ENCODE measurements at places on chromosomes 12 and 14.

- no peaks in the 10 kb centered on the region for H3K36me3 ChIP-seq
- no peak overlapping the region for H3K4me3 ChIP-seq
- no peak for DNase-seq
These were observed 88.3 kb downstream of the DICER1 start for GRCh38 chr14:95069018-95069417.

DNA sequence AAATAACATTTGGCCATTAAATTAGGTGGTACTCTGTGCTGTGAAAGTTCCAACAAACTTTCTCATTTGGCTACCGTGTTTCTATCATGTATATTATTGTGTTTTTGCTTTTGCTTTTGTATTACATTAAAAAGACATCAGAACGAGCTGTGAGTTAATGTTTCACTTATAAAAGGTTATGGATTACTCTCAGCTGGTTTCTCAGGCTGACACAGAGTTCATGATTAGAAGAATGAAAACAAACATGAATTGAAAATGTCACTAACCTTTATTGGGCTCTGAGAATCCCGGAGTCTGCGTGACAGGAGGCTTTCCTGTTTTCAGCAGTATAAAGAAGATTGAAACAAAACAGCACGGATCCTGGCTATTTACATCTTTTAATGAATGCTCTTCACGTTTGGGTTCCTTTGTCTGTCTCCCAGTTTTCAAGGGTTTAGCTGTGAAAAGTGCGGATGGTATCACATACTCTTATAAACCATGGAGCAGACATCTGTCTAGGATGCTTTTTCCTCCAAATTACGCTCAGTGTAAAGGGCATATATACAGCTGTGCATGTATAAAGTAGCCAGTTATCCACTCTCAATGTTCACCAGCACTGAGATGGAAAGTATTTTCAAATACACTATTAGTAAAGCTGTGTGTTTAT lies 153.6 kb downstream of the PTCSC3 start:
- no peaks in the 10 kb centered on the region for H3K27me3 ChIP-seq
- no peak overlapping the region for H3K4me3 ChIP-seq
- H3K36me3 ChIP-seq: no peaks in the 10 kb centered on the region
- no peak for DNase-seq
- no peaks in the 10 kb centered on the region for H3K4me1 ChIP-seq

GRCh38 chr14:88940671-88941070 lies 116.2 kb downstream of the TTC8 start:
- H3K4me3 ChIP-seq: no peak overlapping the region
- no peak for DNase-seq
- no peaks in the 10 kb centered on the region for H3K36me3 ChIP-seq
- H3K27me3 ChIP-seq: no peaks in the 10 kb centered on the region

GRCh38 chr14:55780156-55780946 lies 200.3 kb downstream of the KTN1 start:
- DNase-seq: peak; percentile 18
- no peak overlapping the region for H3K27ac ChIP-seq
- H3K36me3 ChIP-seq: no peaks in the 10 kb centered on the region
- H3K27me3 ChIP-seq: no peaks in the 10 kb centered on the region
- H3K4me1 ChIP-seq: peaks cover 5% of the 10 kb centered on the region
- H3K4me3 ChIP-seq: no peak overlapping the region

DNA sequence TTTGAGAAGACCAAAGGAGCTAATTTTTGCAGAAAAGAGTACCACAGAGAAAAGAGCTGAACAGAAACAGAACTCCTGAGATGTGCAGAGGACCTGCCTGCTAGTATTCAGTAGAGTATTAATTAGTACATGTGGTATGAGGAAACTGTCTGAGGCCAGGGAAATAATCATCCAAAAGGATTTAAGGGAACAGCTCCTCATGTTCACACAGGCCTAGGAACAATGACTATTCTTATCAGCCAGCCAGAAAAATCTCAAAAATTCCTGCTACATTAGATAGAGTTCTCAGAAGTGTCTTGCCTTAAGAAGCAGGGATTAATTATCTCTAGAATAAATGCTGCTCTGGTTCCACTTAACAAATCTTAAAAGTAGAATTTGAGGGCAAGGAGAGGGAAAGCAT lies 36.4 kb downstream of the PKP2 start:
- no peak for DNase-seq
- H3K27ac ChIP-seq: no peak overlapping the region
- no peaks in the 10 kb centered on the region for H3K27me3 ChIP-seq
- H3K4me3 ChIP-seq: no peak overlapping the region
- H3K36me3 ChIP-seq: no peaks in the 10 kb centered on the region

DNA sequence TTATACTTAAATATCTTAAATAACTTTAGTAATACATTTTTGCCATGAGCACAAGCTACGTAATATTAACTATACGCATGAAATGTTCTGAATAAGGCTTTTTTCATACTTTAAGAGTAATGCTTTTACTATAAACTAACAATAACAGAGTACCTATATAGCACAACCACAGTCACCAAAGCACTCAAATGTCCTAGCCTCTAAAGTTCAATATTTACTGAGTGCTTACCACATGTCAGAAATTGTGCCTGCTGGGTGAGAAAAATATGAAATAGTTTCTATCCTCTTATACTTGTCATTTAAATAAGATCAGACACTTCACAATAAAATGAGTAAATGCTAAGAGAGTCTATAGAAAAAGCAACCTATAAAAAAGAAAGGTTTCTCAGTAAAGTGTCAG lies 83.1 kb downstream of the SH2B3 start:
- DNase-seq: no peak
- no peak overlapping the region for H3K27ac ChIP-seq
- no peak overlapping the region for H3K4me3 ChIP-seq

DNA sequence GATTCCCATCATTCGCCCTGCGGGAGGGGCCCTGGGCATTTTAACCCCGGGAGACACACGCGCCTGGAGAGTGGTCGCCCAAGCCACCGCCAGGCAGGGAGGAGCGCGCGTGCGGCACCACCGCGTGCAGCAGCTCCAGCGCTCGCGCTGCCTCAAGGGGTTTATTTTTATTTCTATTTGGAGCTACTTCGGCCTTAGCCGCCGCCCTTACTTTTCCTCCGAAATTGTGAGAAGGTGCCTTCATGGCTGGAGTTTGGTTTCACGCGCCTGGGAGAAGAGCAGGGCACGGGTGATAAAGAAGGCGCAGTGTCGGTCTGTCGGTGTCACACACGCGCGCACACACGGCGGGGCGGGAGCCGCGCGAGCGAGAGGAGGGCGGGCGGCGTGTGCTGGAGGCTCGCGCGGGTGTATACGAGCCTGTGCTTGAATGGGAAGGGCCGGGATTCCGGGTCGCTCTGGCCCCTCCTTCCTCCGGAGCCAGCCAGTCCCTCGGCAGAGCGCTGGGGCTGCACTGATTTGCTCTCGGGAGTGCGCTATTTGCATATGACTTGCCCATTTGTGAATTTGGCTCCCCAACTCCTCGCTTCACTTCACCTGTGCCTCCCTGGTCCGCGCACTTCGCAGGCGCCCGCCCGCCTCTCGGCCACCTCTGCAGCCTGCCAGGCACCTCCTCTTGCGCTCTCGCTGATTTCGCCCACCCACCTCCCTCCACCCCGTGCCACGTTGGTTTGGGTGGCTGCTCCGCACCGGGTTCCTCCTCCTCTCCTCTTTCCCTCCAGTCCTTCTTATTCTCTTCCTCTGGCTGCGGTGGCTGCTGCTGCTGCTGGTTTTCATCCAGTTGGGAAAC lies 932.3 kb downstream of the DIO2 start:
- H3K36me3 ChIP-seq: no peaks in the 10 kb centered on the region
- peak; percentile 77 for DNase-seq
- H3K27me3 ChIP-seq: no peaks in the 10 kb centered on the region
- peak overlapping the region; percentile 50 for H3K4me3 ChIP-seq
- H3K4me1 ChIP-seq: no peaks in the 10 kb centered on the region

GRCh38 chr14:101078892-101079221 lies 175.3 kb upstream of the RTL1 start:
- H3K4me1 ChIP-seq: peaks cover 7% of the 10 kb centered on the region
- H3K4me3 ChIP-seq: no peak overlapping the region
- H3K36me3 ChIP-seq: no peaks in the 10 kb centered on the region
- H3K27me3 ChIP-seq: no peaks in the 10 kb centered on the region
- DNase-seq: peak; percentile 6

DNA sequence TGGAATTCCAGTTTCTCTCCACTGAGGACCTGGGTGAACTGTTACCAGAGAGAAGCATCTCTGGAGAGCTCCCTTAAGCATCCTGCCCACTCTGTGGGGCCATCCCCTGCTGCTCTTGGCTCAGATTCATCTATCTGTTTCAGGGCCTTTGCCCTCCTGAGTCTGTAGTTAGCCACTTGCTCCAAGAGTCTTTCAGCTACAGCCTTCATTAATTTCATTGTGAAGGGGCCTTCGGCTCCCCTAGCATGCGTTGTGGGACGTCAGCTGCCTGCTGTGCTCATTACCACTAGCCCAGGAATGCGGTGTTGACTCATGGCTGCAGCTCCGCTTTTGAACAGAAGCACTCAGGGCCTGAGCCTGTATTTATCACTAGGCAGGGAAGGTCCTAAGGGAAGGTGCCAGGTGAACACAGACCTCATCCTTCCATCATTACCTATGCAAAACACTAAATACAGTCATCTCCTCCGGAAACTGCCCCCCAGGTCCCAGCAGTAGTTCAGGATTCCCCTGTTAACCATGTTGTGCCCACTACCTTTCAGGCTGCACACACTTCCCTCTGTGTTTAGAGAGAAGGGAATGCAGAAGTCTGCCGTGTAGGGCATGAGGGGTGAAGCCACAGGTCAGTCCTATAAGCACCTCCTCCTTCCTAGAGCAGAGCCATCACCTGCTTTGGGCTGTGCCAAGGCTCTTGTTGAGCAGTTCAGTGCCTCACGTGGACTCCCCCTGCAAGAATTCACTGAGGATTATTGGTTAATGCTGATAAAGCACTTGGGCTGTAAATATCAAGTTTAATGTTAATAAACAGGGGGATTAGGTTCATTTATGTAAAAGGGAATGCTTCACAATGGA lies 191.4 kb downstream of the CACNA1C start:
- no peaks in the 10 kb centered on the region for H3K36me3 ChIP-seq
- no peaks in the 10 kb centered on the region for H3K4me1 ChIP-seq
- no peaks in the 10 kb centered on the region for H3K27me3 ChIP-seq
- DNase-seq: no peak

DNA sequence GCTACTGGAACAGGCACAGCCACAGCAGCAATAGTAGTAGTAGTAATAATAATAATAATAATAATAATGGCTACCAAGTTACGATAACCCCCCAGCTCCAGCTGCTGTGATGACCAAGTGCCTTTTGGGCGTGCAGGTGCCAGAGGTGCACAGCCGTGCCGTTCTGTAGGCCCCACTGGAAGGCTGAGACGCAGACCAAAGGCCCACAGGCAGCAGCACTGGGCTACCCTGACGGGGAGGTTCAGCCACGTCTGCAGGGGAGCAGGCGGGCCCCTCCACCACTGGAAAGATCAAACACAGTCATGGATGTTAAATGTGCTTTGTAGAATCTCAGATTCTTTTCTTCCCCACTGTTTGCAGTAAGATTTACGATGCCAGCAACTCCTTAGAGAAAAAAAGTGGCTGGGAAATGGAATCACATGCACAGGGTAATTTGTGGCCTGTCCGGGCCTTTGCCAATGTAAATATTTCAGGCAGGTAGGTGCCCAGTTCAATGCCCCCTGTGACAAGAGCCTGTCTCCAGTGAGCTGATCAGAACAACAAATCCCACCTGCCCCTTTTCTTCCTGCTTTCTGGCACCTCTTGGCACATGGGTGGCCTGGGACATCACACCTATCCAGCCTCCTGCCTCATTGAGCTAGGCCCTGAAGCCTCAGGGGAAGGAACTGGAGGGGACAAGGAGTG lies 32.6 kb downstream of the CCDC85C start:
- H3K27ac ChIP-seq: no peak overlapping the region
- H3K4me1 ChIP-seq: peaks cover 68% of the 10 kb centered on the region
- H3K36me3 ChIP-seq: no peaks in the 10 kb centered on the region
- DNase-seq: no peak

DNA sequence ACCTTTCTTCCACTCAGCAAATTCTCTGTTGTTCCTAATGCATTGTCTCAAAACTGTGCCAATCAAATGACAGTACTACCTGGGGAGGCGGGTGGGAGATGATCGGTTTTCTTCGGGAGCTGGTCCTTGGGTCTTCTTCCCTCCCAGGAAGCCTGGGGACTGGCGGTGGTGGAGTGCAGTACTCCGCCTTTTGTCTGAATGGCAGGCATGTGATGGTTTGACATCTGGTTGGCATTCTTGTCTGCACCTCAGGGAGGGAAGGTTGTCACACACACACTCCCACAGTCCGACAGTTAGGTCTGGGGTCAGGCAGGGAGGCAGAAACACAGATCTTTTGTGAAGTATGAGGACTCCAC lies 114.8 kb downstream of the SNAPC1 start:
- DNase-seq: no peak
- no peaks in the 10 kb centered on the region for H3K36me3 ChIP-seq
- H3K4me3 ChIP-seq: no peak overlapping the region
- H3K27ac ChIP-seq: no peak overlapping the region

GRCh38 chr14:103718572-103718971 lies 3.0 kb downstream of the ZFYVE21 start:
- H3K4me3 ChIP-seq: no peak overlapping the region
- peaks cover 36% of the 10 kb centered on the region for H3K4me1 ChIP-seq
- no peaks in the 10 kb centered on the region for H3K36me3 ChIP-seq
- H3K27ac ChIP-seq: no peak overlapping the region
- no peak for DNase-seq
- no peaks in the 10 kb centered on the region for H3K27me3 ChIP-seq

GRCh38 chr14:55077170-55078151 lies 26.0 kb downstream of the MAPK1IP1L start:
- H3K4me1 ChIP-seq: peaks cover 29% of the 10 kb centered on the region
- H3K4me3 ChIP-seq: no peak overlapping the region
- peak; percentile 13 for DNase-seq
- H3K36me3 ChIP-seq: no peaks in the 10 kb centered on the region
- H3K27me3 ChIP-seq: no peaks in the 10 kb centered on the region

DNA sequence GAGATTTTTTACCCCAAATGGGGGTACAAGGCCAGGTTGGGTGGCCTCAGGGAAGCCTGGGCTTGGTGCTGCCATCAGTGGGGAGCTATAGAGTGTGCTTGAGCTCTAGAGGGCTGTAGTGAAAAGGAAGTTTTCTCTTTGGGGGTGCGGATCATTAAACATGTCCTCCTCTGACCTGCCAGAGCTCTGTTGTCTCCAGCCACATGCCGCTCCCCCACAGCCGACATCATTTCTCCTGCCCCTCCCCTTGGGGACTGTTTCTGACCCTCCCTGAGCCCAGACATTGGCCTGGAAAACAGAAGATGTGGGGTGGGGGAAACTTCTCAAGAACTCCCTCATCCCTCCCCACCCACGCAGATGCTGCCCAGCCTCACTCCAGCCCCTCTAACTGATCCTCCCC lies 25.3 kb downstream of the DTX1 start:
- H3K4me1 ChIP-seq: peaks cover 51% of the 10 kb centered on the region
- DNase-seq: peak; percentile 52
- peak overlapping the region; percentile 80 for H3K27ac ChIP-seq
- H3K27me3 ChIP-seq: no peaks in the 10 kb centered on the region
- no peaks in the 10 kb centered on the region for H3K36me3 ChIP-seq
- no peak overlapping the region for H3K4me3 ChIP-seq

Data from testis (tissue), 5 donors.